Stimulated activated CD4-positive, alpha-beta T cell treated with anti-CD3 and anti-CD28 coated beads, Interleukin-15, amount 100 ng/mL, for 48 hours (primary cell): ENCODE measurements at places on chromosomes 6 and 20.

DNA sequence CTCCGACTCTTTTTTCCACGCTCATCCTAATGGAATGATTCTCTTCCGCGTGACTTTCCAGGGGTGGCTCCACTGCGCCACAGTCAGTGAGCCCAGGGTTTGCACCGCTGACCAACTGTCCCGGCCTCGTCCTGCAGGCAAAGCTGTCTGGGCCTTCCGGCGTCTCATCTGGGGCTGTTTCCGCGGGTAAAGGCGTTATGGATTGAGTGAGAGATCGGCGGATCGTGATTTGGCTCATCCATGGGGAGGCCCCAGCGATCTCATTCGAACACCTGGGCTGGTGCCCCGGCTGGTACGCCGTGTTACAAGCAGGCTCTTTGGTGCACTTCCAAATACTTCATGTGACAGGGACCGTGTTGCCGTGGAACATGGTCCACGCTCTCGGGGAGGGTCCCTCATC, 47.8 kb downstream of the KCNQ2 start:
- no peak for DNase-seq

DNA sequence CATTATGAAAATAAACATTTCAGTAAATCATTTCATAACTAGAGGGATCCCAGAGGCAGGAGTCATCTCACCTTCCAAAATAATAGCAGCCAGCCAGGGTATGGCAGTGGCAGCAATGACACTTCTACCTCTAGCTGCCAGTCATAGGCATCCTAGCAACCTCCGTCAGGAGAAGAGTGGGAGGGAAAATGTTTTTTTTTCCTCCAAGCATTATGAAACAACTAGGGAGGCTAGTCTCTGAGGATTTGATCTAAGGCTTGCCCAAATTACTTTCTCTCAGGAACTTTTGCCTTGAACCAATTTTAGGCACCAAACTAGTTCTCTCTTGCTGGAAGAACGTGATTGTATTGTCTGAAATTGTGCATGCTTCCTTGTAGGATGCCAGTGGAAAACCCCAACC, 208.7 kb upstream of the PREP start:
- no peak for DNase-seq

GRCh38 chr6:170232186-170233002, 58.5 kb downstream of the DLL1 start:
- DNase-seq: no peak

- DNase-seq: peak; percentile 40
Measured at GRCh38 chr6:35294308-35294945, 3.2 kb upstream of the DEF6 start.

GRCh38 chr6:116443105-116443504, 18.1 kb upstream of the CALHM6 start:
- DNase-seq: no peak

DNA sequence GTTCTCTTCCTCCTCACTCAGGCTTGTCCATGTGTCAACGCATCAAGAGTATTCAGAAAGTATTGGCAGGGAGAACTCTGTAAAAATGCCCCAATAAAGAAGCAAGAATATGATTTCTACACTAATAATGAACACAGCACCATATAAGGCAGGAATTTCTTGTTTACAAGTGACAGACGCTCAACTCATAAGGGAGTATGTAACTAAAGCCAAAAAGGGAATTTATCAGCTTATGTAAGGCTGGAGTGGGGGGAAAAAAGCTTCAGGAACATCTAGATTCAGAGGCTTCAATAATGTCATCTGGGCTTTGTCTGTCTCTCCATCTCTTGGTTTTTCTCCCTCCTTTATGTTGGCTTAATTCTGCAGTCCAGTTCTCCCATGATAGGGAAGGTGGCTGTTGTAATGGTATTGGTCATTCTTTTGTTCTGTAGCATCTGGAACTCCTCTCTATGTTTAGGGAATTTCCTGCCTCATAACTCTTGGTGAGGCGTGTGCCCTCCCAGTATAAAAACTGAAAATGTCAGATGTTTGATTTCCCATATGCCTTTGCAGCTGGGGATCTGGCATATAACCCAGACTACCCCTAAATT, 125.1 kb upstream of the COL21A1 start:
- no peak for DNase-seq
